ENCODE measurements at places on chromosomes 7 and 10.

GRCh38 chr7:28427236-28427635 lies 14.9 kb downstream of the CREB5 start:
- DNase-seq, result no peak

DNA sequence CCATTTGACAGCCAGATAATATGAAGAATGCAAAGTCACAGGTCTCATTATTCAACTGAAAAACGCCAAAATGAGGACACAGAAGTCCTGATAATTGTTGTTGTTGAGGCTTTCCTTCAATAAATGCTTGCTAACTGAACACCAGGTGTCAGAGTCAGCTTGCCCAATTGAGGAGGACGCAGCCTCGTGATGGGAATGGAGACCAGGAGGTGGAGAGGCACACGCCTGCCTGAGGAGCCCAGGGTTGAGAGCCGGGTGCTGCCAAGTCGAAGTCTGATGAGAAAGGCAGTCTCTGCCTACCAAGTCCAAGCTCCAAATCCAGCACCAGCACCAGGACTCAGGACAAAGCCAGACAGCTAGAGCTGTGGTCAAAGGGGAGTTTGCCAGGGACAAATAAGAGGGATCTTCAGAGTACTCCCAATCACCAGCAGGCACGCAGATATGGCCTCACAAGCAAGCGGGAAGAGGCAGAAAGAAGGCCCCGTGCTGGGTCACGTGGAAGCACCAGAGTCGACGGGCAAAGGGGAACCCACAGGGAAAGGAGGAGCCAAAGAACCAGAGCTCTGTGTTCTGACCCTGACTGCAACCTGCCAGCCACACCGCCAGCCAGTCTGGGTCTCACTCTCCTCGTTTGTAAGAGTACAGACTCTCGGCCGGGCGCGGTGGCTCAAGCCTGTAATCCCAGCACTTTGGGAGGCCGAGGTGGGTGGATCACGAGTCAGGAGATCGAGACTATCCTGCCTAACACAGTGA lies 47.6 kb downstream of the VOPP1 start:
- DNase-seq, result no peak

- DNase-seq, result no peak
Observed at GRCh38 chr7:28280516-28280915, 99.9 kb upstream of the JAZF1 start.

DNA sequence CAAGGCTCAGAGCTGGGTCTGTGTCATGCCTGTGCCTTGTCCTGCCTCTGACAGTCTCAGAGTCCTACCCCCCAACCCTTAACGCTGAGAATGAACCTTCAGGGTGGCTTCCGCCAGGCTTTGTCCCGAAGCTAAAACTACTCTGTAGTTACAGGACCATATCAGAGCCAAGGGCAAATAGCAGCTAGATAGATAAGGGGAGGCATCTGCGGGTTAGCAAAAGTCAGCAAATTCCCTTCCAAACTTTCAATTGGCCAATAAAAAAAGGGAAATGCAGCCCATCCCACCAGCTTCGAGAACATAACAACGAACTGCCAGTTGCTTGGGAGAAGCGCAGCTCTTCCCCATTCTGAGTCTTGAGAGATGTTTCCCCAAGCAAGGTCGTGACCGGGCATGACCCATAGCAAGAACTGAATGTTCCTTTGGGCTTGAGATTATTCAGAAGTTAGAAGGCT lies 17.7 kb downstream of the CCL24 start:
- DNase-seq, result no peak

GRCh38 chr10:22317771-22318565 lies 1.8 kb downstream of the COMMD3 start:
- no peak for DNase-seq

DNA sequence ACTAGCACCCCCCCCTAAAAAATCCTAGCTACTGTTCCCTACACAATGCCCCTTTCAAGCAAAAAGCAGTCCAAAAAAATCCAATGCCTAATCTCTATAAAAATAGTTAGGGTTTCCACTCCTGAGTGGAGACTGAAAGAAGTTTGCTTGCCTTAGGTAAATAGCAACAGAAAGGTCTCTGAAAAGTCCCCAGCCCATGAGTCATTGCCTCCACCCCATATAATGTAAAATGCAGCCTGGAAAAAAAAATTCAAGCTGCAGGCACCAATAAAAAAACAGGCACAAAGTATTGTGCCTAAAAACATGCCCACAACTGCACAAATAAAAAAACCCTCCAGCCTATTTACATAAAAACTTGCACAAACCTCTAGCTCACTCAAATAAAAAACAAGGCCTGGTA lies 47.5 kb downstream of the ZNF680 start:
- DNase-seq, result no peak

GRCh38 chr7:76386691-76387260 lies 22.7 kb downstream of the SSC4D start:
- DNase-seq, result no peak

DNA sequence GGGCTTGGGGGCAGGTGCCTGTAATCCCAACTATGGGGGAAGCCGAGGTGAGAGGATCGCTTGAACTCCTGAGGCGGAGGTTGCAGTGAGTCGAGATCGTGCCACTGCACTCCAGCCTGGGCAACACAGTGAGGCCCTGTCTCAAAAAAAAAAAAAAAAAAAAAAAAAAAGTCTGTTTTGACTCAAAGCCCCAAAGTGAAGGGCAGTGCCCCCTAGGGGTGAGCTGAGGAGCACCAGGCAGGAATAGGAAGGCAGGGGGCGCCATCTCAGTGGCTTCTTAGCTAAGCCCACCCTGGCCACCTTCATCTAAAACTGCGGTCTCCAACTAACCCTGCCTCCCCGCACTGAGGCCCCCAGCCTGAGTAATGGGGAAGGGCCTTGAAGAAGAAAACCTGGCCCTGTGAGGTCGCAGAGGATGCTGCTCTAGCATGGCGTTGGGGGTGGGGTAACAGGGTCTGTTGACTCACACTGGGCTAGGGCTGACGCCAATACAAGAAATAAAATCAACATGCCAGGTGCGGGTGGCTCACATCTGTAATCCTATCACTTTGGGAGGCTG lies 9.8 kb downstream of the PODXL start:
- peak; percentile 41 for DNase-seq

DNA sequence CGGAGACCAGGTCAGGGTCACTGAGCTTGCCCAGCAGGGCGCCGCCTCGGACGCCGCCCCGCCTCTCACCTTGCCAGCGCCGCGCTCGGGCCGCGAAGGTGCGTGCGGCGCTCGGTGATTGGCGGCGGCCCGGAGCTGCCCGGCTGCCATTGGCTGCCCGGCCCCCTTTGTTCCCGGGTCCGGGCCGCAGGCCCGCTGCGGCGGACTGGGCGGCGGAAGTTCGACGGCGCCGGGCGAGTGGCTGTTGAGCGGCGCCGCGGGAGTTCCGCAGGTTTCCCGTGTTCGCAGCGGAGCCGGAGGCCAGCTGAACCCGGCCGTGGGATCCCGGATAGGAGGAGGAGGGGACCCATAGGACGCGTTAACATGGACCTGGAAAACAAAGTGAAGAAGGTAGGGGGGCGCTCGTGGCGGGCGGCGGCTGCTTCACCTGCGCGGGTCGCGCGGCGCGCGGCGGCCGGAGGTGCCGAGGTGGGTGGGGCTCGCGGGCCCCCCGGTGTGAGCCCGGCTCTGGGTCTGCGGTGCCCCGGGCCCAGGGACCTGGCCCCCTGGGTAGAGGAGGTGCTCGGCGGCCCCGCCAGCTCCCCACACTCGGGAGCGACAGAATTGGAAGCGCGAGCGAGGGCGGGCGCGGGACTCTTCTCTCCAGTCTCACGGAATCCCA lies at the start of gene TES:
Gene TES (plus strand): TSS at position 195 of the 661 bp plus-strand sequence. CDS start 169 bp downstream, at position 364.
- peak; percentile 77 for DNase-seq

DNA sequence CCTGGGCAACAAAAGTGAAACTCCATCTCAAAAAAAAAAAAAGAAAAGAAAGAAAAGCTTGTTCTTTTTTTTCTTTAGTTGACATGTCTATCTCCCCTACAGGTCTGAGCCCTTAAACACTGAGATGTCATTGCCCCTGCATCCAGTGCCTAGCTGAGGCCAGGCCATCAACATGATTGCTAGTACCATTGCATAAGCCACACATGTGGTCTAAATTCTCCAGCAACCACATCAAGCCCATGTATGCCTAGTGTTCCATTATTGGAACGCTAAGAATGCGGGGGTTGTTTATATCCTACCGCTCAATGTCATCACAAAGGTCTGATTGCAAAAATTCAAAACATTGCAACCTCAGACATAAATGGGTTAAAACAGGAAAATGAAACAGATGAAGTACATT lies 62.7 kb downstream of the NPTX2 start:
- DNase-seq, result no peak

- DNase-seq, result no peak
Observed at GRCh38 chr10:130737621-130738020, 573.9 kb downstream of the TCERG1L start.

- no peak for DNase-seq
Observed at GRCh38 chr10:110966146-110966545, 46.7 kb downstream of the SHOC2 start.

DNA sequence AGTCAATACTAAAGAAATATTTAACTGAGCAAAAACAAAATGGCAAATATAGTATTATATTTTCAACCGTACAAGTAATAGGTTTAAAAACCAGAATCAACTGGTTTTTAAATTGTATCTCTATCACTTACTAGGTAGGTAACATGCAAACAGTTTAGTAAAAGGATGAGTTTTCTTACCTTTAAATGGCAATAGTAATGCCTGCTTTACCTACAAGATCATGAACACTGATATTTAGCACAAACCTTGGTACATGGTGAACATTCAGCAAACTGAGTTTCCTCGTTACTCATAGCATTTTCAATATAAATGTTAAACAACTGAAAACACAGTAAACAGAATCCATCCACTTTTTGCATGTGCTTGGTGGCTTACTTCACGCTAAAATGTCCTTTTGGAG lies 389.1 kb downstream of the PARD3 start:
- no peak for DNase-seq

GRCh38 chr10:60536529-60537114 lies 146.9 kb upstream of the ANK3 start:
- no peak for DNase-seq

- no peak for DNase-seq
Observed at GRCh38 chr7:120043250-120043649, 229.7 kb upstream of the KCND2 start.

- DNase-seq, result no peak
Observed at GRCh38 chr10:90779548-90779947, 78.3 kb downstream of the HTR7 start.

DNA sequence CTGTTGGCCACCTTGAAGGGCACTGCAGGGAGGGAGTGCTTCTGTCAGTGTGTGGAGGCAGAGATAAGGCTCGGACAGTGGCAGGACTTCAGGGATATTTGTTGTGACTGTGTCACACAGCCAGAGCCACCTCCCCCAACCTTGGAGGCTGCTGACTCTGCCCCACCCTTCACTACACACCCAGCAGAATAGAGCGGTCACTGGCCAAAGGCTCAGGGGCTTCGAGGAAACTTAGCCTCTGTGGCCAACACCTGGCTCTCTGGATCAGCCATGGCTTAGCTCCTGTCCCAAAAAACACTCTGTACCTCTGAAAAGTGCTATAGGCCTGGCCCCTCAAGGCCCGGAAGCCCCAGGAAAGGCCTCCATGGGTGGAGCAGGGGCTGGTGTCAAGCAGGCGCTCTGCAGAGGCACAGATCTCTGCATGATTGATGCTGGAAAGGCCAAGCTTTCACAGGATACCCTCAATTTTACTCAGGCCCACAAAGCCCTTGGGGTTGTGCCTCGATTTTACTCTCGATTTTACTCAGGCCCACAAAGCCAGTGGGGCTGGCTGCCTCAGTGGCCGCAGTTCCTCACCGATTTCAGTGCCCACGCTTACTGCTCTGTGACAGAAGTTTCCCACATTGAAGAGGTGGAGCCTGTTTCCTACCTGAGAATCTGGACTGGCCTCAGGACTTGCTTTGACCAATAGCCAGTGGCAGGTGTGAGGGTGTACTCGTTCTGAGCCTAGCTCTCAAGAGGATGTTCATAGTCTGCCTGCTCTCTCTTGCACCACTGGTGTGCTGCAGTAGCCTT lies 113.2 kb upstream of the GPR26 start:
- no peak for DNase-seq

GRCh38 chr10:91683975-91684374 lies 51.1 kb upstream of the PPP1R3C start:
- no peak for DNase-seq

- DNase-seq, result no peak
Observed at GRCh38 chr10:103197174-103197573, 4.1 kb upstream of the NT5C2 start.

DNA sequence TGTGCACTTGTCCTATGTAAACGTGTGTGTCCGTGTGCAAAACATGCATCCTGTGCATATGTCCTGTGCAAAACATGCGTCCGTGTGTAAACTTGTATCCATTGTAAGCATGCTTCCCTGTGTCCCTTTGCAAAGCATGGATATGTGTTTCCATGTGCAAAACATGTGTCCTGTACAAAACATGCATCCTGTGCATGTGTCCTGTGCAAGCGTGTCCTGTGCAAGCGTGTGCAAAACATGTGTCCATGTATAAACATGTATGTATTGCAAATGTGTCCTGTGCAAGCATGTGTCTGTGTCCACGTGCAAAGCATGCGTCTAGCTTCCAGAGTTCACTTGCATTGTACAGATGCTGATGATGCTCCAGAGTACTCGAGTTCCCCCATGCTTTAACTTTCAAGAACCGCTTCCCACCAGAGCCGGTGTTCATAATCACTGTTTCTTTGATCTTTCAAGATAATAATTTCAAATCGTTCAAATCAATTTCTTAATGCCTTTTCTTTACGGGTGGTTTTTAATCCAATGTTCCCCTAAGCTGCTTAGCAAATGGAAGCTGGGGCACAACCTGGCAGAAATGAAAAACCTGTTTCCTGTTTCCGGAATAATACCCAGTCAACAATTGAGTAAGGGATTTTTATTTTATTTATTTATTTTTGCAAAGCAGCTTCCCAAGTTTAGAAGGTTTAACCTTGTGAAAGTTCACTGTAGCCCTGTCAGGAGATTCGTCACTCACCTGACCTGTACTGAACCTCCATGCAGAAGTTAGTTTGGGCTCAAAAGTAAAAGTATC lies 641 bp upstream of the ASB13 start:
- no peak for DNase-seq

GRCh38 chr7:80499350-80499953 lies 12.4 kb downstream of the GNAT3 start:
- no peak for DNase-seq

DNA sequence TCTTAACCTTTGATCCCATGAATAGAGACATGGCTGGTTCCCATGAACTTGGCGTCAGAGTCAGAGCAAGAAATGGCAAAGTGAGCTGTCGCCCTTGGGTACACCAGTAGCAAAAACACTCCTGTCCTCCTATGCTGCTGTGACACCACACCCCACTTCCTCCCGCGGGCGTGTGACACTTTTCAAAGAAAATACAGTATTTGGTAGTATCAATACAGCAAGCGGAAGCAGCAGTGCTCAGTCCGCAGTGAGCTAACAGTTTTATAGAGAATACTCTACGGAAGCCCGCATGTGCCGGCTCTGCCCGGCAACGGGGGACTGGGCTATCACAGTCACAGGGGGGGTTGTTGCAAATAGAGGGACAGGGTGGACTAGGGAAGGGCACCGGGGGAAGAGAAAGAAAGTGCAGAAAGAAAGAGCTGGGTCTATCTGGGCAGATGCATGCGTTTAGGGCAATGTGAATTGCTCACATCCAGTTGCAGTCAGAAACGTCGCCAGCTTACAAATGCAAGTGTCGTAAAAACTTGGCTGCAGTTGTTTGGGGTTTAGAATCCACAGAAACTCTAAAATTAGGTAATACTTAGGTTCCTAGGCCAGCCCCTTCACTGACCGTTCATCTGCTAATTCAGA lies 49.8 kb downstream of the PRKCQ start:
- DNase-seq, result peak; percentile 85

GRCh38 chr10:44386546-44387052 lies 1.7 kb upstream of the CXCL12 start:
- peak; percentile 19 for DNase-seq

Measured in CD4-positive, alpha-beta T cell treated with Interleukin-12 subunit alpha and Interleukin-12 subunit beta, for 1 hour (primary cell).